Activated CD4-positive, alpha-beta T cell treated with anti-CD3 and anti-CD28 coated beads, Interleukin-2, amount 50 U/mL, for 1 hour (primary cell): ENCODE measurements at places on chromosomes 3 and 15.
A peak's percentile ranks its signal among the peaks of the same experiment; 100 is the strongest.

DNA sequence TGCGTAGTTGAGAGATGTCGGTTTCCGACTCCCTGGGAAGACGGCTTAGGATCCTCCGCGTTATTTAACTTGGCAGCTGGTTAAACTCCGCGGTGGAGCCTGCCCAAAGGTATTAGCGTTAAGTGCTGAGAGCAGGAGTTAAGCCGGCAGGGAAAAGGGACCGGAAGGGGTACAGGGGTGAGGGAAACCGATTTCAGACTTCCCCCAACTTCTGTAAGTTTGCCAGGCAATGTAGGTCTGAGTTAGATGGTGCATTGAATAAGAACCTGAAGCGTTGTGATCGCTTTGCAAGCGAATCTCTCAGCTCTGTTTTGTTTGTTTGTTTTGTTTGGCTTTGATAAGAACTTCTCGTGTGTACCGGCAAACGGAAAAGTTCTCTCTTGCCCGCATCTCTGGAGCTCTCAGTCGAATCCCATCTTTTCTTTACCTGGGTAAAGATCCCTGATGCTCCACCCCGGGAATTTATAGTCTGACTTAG is 6.0 kb upstream of the FEZF2 start:
- DNase-seq: no peak

DNA sequence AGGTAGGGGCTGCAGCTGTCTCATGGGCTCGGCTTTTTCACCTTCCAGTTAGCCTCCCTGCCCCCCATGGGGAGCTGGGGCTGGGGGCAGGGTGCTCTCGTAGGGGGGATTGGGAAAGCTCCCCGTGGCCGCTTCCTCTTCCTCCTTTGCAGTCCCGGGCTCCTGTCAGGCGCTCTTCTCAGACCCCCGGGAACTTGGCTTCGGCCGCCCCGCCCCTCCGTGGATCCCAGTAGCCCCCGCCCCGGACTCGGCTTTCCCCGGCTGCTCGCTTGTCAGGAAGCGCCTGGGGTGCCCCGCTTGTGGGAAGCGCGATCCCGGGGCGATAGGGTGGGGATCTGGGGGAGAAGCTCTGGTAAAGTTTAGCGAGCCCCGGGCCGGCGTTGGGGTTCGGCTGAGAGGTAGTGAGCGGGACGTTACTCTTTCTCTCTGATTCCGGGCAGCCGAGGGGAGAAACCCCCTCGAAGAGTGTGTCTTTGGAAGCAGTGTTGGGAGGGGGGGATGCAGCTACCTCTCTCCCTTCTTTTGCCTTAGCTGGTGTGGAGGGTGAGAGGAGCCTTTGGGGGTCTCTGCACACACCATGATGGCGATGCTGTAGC is 611 bp downstream of the PIAS1 start:
- DNase-seq: peak; percentile 14

GRCh38 chr3:165196577-165197480 is 645 bp upstream of the SLITRK3 start:
- DNase-seq: no peak

DNA sequence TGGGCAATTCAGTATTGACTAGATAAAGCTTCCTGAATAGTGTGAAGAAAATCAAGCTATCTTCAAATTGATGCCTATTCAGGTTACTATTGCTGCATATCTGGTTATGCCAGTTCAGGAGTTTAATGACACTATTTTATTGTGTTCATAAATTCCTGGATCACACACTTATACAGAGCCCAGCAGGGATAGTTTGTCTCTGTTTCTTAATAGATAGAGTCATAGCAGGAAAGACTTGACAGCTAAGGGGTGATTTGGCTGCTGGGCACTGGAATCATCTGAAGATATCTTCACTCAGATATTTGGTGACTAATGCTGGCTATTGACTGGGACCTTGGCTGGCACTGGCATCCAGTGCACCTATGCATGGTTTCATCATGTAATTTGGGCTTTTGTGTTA is 187.8 kb downstream of the PYDC2 start:
- DNase-seq: no peak

GRCh38 chr3:129824926-129825541 is 68.5 kb downstream of the TMCC1 start:
- DNase-seq: peak; percentile 25

- no peak for DNase-seq
Measured at GRCh38 chr15:65377105-65377975, 462 bp downstream of the IGDCC3 start.

DNA sequence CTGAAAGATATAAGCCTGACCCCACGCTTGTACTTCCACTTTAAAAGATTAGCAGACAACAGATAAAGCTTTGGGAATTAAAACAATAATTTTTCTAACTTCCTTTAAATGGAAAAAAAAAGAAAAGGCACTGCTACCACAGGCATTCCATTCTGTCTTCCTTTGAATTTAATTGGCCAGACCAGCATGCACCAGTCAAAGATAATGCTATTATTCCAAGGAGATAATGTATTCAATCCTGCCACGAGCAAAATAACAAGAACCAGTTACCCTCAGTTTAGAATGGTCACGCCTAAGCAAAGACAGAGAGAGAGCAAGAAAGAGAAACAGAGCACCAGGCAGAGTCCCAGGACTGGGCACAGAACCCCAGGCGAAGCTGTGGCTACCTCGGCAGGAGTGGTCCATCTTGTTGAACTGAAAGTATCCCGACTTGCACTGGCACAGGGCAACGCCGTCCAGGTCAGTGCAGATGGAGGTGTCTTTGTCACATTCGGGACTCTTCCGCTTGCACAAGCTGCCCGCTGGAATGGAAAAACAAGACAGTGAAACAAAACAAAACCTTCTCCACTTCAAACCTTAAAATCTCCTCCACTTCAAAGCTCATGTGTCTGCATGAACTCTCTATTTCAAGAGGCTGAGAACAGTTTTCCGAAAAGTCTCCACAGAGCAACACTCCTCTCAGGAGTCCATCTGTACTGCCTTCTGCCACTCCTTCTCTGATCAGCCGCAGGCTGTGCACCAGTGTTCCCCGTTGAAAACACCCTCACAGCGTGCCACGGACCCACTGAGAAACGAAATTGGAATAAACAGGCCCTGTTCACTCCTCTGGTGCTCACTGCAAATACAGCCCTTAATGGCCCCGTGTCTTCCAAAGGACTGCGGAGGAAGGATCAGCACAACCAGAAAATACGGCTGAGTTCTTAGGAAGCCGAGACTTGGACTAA is 58.2 kb downstream of the HEG1 start:
- no peak for DNase-seq

DNA sequence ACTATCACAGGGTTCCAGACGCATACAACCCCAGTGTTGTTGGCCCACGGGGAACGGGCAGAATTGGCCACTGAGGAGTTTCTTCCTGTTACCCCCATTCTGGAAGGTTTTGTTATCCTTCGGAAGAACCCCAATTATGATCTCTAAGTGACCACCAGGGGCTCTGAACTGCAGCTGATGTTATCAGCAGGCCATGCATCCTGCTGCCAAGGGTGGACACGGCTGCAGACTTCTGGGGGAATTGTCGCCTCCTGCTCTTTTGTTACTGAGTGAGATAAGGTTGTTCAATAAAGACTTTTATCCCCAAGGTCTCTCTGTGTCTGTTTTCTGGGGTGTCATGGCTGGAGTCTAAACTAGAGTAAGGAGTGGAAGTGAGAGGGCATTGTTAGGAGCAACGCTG is 5.7 kb upstream of the EIF4G1 start:
- DNase-seq: no peak

- DNase-seq: no peak
Measured at GRCh38 chr15:33425142-33425541, 114.4 kb downstream of the RYR3 start.

- no peak for DNase-seq
Measured at GRCh38 chr15:73744293-73744692, 8.9 kb downstream of the INSYN1 start.

DNA sequence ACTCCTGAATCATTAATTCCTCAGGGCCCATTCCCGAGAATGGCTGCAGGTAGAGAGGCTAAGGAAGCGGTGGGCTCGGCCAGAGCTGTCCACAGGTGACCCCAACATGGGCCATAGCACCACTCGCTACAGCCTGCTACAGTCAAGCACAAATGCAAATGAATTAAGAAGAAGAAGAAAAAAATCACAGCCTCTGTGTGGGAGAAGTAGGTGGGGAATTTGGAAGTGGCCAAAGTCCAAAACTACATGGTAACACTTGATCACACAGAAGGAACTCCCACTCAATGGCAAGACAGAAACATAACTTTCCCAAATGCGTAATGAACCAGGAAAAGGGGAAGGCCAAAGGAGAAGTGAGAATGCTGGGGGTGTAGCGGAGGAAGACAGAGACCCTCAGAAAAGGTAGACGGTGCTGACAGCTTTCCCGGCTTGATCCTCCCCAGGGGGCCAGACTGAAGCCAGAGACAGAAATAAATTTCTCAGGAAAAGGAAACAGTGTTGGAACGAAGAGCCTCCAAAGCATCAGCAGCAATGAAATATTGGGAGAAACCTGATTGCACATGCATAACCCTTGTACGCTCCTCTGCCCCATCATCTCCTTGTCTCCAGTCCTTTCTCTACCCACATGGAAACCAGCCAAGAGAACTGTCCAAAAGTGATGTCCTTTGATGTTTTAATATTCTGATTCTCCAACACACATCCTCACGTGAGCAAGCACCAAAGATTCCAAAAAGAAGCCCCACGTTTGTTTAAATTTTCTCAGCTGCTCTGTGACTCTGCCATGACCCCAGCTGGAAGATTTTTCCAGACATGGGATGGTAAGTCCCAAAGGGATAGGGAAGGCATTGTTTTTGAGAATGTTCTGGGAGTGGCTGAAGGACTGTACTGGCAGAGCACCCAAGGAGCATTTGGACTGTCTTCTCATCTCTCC is 107.6 kb downstream of the OXNAD1 start:
- DNase-seq: no peak

- DNase-seq: no peak
Measured at GRCh38 chr15:57319226-57319918, 56.9 kb upstream of the CGNL1 start.

- DNase-seq: no peak
Measured at GRCh38 chr3:186080849-186081438, 27.9 kb downstream of the ETV5 start.

DNA sequence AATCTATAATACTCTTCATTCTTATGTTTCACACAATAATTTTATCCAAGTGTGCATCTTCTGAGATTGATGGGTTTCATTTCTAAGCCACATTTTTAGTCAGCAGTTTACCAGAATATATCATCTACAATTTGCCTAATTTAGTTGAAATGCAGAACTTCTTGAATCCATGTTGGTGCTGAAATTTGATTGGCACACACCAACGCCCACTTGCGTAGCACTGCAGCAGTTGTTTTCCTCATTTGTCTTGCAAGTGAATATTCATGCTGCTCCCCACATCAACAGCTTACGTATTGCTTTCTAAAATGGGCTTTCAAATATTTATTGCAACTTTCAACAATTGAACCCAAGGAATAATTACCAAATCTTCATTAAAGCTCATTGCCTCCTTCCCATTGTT is 87.8 kb upstream of the CTDSPL start:
- no peak for DNase-seq

GRCh38 chr3:80350771-80351170 is 583.0 kb upstream of the ROBO1 start:
- no peak for DNase-seq

DNA sequence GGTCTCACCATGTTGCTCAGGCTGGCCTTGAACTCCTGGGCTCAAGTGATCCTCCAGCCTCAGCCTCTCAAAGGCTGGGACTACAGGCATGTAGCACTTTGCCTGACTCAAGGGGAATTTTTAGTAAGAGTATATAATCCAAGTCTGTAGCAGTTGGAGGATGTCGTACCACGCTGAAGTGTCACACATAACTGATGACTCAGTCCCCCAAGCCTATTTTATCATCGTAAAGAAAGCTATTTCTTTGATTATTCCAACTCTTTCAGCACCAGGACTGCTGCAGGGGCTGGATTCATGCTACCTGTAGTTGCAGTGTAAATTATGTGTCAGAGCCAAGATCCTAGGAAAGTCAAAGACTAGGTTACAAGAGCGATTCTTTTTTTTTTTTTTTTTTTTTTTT is 1.4 kb upstream of the PRKCI start:
- no peak for DNase-seq

GRCh38 chr3:122468896-122469533 is 45.7 kb downstream of the KPNA1 start:
- no peak for DNase-seq

DNA sequence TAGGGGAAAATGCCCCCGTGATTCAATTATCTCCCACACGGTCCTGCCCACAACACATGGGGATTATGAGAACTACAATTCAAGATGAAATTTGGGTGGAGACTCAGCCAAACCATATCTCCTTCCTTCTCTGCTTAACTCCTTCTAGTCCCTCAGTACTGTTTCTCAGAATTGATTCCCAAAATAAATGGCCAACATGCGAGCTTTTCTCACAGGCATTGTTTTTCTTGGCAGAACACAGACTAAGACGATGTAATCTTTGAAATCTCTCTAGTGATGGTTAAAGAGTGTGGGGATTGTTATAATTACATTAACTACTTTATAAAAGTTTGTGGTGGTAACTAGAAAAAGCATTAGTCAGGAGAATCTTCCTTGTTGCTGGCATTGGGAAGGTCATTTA is 366.5 kb downstream of the LPP start:
- no peak for DNase-seq

- no peak for DNase-seq
Measured at GRCh38 chr3:115615001-115615814, 8.1 kb upstream of the GAP43 start.

DNA sequence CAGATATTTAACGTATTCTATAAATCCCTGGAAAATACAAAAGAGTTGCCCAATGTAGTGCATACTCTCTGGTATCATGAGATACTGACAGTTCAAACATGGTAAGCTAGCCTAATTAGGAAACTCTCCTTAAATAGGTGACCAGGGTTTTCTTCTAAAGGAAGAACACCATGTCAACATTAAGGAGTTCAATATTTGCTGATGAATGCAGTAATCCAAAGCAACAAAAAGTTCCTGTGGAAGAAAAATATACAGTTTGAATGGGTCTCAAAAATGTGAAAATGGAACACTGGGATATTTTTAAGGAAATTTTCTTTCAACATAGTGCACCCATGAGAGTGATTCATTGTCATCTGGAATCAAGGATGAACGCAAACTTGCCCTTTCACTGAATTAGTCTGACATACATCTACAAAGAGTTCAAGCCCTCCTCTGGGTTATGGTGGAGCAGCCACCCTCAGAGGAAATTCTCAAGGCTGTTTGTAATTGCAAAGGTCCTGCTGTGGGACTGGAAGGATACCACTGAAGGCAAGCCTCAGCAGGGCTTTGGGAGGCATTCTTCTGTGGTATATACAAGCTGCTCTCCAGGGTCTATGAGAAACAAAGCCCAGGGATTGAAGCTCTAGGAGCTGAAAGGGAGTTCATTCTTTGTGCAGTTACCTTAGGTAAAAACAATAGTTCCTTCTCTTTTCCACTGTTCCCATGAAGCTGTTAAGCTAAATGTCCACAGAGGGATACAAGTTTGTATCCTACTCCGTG is 700.3 kb downstream of the TUSC7 start:
- no peak for DNase-seq

- DNase-seq: no peak
Measured at GRCh38 chr3:32432711-32433530, 41.3 kb downstream of the CMTM7 start.

DNA sequence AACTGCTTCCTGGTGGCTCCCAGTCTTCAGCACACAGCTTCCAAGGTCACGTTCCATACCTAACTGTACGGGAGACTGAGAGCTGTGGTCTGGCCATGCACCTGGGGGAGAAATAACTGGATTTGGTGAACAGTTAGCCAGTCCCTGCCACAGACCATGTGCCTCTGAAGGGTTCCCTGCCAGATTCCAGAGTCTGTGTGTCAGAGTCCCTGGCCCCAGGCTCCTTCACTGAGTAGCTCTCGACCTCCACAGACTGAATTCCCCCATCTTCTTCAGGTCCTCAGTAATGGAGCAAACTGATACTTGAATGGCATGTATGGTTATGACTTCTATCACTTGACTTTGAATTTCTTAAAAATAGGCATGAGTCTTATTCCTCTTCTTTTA is 17.5 kb downstream of the MKRN2OS start:
- DNase-seq: no peak
